ENCODE measurements at places on chromosomes 7 and 10. TPM values are rescaled to one million over a fixed set of nuclear protein-coding genes. Genes with fewer than 3 reads are reported as not detected.

GRCh38 chr7:102912742-102913141 lies at the start of gene LRRC17:
TSS of gene LRRC17 (plus strand) at chr7:102913000. CDS start at chr7:102933914, 20,914 bp downstream.
- DNase-seq = no peak

- no peak for DNase-seq
These were observed 23.1 kb upstream of the PPIF start for GRCh38 chr10:79324032-79324695.

GRCh38 chr7:44685723-44686122 lies 62.9 kb upstream of the ZMIZ2 start:
- no peak for DNase-seq

Gene DNAJB12
- 37.5 TPM for total RNA-seq

Gene PON3
- 2.9 TPM for total RNA-seq

Gene HMX2
- not detected for total RNA-seq

Gene ITGB8
- 15.4 TPM for total RNA-seq

Gene GLI3
- 19.2 TPM for total RNA-seq

DNA sequence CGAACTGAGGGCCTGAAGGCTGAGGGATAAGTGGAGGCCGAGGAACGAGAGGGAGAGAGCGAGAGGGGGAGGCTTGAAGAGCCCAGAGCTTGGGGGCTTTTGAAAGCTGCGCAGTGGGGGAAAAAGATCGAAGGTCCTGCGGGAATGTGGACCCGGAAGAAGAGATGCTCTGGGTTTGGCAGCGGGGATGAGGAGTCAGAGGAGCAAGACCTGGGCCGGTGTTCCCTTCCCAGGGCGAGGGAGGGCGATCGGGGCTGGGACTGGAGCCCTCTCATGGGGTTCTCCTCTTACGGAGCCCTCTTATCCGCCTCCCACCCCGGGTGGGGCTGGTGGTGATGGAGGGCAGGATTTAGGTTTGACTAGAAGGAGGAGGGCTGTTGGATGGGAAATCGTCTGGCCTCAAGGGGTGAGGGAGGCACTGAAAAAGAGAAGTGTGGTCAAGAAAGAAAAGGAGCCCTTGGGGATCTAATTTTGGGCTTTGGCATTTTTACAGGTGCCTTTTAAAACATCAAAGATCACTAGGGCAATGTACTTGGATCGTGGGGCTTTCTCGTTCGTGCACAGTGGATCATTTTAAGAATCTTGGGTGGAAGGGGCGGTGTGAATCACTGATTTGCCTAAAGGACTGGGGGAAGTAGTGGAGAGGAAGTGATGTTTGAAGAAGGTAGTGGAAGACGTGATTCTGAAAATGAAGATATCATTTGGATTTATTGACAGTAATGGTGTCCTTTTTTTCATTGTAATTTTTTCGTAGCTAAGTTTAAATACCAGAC lies 637 bp downstream of the SAMD8 start:
- peak; percentile 37 for DNase-seq

DNA sequence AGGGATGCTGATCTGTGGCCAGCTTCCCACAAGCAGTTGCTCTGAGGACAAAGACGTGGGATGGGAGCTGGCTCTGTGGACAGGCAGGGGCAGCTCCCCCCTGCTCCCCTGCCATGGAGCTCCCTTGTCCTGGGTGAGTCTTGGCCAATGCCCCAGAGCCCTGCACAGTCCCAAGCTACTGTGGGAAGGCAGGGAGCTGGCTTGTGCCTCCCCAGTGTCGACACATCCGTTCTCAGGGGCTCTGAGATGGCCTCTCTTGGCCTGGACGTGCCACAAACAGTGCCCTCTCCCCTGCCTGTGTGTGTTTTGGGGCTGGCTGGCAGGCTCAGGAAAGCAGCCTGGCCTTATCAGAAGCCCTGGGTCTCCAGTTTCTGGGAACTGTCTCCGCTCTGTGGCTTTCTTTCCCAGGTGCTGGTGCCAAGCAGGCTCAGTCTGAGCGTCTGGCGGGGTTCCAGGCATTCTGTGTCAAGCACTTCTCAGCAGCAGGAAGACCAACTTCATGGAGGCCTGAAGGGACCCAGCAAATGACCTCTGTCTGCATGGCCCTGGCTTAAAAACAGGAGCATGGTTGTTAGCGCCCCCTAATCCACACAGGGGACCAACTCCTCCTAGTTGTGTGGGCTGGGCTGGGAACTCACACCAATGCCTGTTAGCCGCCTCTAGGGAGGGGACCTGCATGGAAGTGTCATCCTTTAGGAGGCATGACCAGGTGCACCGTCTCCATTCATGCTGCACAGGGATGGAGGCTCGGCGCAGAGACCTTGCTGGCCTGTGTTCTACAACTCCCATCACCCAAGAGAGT lies 375.2 kb downstream of the RPS24 start:
- no peak for DNase-seq

GRCh38 chr10:119693262-119693957 lies 32.4 kb upstream of the INPP5F start:
- DNase-seq = no peak

GRCh38 chr7:143492043-143492471 lies 14.4 kb downstream of the TAS2R41 start:
- no peak for DNase-seq

Gene CALML5
- not detected for total RNA-seq

DNA sequence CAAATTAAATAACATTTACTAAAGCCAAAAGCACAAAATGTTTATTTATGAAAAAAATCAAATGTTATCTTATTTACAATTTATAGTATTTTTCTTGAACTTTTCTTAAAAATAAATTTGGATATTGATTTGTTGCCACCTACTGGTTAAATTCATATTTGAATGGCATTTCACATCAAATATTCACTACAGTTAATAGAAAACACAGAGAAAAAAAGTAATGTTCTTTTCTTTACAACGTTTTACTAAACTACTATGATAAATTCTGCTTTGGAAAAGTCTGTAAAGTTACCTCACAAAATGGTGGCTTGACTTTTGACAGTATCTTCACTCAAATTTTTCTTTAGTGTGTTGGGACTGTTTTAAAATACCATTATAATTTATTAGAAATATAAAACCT lies 52.7 kb downstream of the SRPK2 start:
- DNase-seq = no peak

GRCh38 chr7:103996017-103996551 lies 6.6 kb upstream of the RELN start:
- DNase-seq = no peak

DNA sequence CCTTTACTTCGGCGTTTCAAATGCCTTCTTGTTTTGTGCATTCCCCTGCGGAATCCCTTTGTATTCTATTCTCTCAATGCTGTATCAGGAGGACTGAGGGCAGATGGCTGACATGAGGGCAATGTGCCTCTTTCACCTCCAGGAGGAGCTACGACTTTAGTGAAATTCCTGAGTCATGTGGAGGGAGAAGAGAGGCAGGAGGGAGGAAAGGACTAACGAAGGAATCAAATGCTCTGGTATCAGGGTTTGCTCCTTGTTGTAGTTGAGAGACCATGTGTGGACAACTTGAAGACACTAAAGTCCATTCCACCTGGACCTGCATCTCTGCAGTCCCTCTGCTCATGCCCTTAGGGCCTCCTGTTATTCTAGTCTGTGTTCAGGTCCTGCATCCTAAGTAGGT lies 40.2 kb upstream of the PRSS58 start:
- DNase-seq = no peak

Gene IGFBP3
- 884 TPM for total RNA-seq

DNA sequence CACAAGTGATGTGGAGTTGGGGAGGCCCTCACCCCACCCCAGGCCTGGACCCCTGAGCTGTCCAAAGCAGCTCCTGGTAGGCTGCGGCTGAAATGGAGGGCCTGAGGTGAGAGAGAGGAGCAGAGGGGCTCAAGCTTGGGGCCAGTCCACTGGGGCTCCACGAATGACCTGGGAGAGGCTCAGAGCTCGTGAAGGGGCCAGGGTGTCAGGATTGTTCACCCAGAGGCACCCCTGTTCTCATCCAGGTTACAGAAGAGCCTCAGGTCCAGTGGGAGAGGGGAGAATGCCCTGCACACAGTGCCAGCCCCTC lies 102.2 kb upstream of the RET start:
- no peak for DNase-seq

Gene UBN2
- 8.4 TPM for total RNA-seq

DNA sequence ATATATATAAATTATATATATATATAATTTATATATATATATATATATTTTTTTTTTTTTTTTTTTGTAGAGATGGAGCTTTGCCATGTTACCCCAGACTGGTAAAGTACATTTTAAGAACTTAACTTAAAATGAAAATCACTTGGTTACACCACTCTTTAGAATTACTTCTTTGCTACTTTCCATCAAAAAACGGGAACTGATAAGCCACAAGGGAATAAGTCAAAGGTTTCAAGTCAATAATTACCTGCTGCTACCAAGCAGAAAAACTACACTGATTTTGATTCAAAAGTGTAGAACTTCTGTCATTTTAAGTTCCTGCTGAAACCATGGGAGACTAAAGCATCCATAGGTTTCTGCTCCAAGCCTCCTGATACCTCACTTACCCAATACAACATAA lies 12.2 kb downstream of the PPA1 start:
- no peak for DNase-seq

DNA sequence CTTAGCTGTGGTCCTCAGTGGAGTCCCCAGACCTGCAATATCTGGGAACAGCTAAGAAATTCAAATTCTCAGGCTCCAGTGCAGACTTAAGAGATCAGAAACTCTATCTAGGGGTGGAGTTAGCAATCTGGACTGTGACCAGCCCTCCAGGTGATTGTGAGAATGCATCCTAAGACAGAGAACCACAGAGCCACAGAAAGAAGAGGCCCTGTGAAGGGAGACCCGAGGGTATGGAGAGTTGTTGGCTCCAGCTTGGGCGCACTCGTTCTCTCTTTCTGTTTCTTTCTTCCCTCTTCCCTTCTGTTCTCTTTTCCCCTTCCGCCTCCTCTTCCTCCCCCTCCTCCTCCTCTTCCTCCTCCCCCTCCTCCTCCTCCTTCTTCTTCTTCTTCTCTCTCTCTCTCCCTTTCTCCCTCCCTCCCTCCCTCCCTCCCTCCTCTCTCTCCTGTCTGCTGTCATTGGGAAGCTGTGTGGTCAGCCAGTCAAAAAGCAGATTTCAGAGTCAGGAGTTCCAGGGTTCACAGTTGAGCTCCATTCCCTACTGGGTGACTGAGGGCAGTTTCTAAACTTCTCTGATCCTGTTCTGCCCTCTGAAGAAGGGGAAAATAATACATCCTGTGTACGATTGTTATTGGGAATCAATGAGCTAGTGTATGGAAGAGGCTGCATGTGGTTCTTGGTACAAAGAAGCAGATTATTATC lies 62.1 kb upstream of the STEAP1B start:
- no peak for DNase-seq

DNA sequence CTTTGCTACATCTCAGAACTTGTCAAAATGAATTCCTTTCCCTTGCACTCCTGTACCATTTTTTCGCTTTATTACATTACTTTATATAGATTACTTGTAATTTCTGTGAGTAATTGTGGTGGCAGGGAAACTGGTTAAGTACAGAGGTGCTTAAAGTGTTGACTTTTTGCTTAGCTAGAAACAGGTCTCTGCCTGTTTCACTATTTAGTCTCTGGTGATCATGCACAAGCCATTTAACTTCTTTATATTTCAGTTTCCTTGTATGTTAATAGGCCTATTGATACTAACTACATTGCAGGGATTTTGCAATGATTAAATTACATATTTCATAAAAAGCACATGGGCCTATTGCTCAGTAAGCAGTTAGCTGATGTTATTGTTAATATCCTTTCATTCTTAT lies 233.8 kb downstream of the PRKG1 start:
- DNase-seq = no peak

DNA sequence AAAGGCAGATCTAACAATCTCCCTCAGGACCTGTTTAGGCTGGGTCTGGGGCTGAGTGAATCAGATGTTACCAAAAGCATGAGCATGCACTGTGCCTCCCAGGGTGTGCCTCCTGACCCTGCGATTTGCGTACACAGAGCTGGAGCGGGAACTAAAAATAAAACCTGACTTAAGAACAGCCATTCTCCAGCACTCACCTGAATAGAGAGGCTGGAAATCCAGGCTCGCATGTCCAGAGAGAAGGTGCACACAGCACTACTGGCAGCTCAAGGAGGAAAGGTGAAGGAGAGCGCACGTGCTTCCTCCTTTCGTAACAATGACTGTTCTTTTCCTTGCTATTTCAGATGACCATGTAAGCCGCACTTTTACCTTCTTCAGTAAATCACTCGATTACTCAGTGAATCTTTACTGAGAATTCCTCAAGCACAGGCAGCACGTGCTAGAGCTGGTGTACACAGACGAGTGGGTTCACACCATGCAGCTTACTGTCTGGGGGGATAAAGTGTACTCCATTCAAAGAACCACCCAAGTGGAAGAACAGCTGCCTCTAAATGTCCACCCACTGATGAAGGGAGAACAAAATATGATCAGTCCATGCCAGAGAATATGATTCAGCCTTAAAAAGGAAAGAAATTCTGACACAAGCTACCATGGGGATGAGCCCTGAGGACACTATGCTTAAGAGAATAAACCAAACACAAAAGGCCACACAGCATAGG lies 45.6 kb downstream of the SFMBT2 start:
- no peak for DNase-seq

GRCh38 chr10:102403115-102403514 lies 7.6 kb downstream of the NFKB2 start:
- no peak for DNase-seq

DNA sequence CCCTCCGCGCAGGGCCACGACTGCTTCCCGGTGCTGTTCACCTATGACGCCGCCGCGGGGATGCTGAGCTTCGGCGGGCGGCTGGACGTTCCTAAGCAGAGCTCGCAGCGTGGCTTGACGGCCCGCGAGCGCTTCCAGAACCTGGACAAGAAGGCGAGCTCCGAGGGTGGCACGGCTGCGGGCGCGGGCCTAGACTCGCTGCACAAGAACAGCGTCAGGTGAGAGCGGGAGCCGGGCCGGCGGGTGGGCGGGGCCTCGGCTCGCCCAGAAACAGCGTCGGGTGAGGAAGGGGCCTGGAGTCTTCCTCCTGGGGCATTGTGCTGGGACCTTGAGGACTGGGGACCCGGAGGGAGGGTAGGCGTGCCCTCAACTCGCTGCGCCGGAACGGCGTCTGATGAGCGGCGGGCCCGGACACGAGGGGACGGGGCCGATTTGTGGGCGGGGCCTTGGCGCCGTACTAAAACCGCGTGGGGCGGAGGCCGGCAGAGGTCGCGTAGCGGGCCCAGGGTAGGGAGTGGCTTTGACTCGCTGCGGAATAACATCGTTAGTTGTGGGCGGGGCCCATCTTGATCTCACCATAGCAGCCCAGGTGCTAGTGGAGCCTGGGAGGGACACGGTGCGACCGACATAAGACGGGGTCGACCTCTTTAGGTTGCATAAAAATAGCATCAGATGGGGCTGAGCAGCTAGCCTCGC lies 15.6 kb downstream of the PDAP1 start:
- no peak for DNase-seq

- no peak for DNase-seq
These were observed 17.0 kb downstream of the ADRA2A start for GRCh38 chr10:111093741-111094380.

Gene COL1A2
- 155 TPM for total RNA-seq

GRCh38 chr10:6770846-6771245 lies 190.8 kb upstream of the PRKCQ start:
- no peak for DNase-seq

Gene ZNF853
- total RNA-seq = 5.6 TPM

GRCh38 chr7:115805458-115805857 lies 225.1 kb downstream of the TFEC start:
- DNase-seq = no peak

GRCh38 chr7:150738092-150738491 lies 874 bp downstream of the GIMAP5 start:
- DNase-seq = no peak

Gene TMEM130
- total RNA-seq = not detected
